Hematopoietic multipotent progenitor cell (in vitro differentiated cells): ENCODE measurements at places on chromosomes 5 and 9.

- DNase-seq, result peak; percentile 53
These were observed 16.8 kb upstream of the NSD1 start for GRCh38 chr5:177116631-177117373.

DNA sequence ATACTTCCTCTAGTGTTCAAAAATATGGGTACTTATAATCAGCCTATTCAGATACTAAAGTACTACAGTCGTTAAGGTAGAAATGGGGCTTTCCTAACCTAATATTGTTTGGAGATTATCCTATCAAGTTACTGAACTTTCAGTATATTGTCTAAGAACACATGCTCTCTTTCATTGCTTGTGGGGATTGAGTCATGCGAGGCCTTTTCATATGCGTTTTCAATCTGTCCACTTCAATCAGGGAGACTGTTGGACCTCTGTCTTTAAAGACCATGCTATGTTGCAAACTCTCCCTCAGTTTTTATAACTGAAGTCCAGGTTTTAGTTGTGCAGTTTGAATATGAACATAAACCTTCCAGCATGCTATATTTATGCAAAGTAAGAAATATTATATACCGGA is 15.0 kb downstream of the PRR16 start:
- no peak for DNase-seq

- DNase-seq, result no peak
These were observed 122.5 kb downstream of the RFX3 start for GRCh38 chr9:3403315-3403714.

- no peak for DNase-seq
These were observed 111.1 kb downstream of the PAM start for GRCh38 chr5:102866237-102866600.

DNA sequence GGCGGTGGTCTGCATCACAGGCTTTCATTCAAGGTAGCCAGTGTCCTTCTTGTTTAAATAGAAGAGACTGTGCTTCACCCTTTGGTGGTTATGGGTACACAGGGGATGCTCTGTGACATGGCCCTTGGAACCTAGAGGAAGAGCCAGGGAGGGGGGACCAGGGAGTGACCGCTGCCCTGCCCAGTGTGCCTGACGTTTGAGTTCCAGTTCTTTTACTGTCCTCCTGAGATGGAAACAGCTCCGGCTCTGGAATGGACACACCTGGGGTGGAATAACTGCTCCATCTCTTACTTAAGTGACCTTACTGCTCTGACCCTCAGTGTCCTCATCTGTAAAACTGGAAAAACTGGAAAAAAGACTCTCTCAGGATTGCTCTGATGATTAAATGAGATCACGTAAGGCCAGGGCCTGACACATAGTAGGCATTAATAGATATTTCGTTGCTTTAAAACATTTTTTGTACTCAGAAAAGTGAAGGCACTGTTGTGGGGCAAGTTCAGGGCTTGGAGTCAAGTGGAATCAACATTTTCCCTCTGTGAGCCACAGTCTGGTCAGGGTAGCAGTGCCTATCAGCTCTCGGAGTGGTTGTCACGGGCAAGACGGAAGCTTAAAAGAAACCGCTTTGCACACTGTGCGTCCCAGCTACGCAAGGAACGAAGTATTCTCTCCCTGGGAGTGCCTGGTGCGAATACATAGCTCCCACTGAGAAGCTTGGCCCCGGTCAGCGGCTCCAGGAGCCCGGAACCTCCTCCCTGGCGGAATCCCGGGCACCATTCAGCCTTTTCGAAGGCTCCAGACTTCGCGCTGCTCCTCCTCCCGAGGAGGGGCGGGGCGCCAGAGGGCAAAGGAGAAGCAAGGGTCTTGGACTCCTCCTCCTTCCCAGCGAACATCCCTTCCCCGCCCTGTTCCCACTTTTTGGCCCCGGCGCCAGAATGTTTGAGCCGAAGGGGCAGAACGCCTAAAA is 5.8 kb downstream of the POU4F3 start:
- no peak for DNase-seq

- DNase-seq, result no peak
These were observed 184.5 kb upstream of the PTGER4 start for GRCh38 chr5:40495237-40495635.

DNA sequence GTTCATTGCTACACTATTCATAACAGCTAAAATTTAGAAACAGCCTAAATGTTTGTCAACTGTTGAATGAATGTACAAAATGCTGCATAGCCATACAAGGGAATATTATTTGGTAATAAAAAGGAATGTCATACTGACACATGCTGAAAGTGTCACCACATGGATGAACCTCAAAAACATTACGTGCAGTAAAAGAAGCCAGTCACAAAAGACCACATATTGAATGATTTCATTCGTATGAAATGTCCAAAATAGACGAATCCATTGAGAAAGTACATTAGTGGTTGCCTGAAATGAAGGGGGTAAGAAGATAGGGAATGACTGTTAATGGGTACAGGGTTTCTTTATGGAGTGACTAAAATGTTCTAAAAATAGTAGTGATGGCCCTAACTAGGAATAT is 11.6 kb upstream of the ECM2 start:
- DNase-seq, result no peak

DNA sequence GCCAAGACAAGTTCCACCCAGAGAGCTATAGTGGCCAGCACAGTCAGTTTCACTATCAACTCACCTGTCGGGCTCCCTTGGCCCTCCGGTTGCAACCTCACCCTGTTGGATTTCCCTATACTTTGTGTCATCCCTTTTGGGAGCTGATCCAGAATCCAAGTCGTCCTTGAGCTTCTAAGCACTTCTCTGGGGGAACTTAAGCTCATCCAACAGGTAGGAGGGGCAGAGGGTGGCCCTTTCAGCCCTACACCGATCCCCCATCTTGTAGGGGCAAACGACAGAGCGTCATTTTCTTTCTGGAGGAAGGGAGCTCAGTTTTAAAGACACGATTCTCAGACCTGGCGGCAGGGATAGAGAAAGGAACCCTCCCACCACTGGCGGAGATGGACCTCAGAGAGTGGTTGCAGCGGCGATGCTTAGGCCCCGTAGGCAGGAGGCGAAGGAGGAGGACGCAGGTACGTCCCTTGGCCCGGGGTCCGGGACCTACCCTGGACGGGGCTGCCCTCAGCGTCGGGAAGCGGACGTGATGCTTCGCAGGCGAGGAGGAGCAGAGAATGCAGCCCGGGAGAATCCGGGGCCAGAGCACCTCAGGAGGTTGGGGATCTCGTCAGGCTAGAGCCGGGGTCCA is 519 bp downstream of the ZER1 start:
- peak; percentile 16 for DNase-seq

DNA sequence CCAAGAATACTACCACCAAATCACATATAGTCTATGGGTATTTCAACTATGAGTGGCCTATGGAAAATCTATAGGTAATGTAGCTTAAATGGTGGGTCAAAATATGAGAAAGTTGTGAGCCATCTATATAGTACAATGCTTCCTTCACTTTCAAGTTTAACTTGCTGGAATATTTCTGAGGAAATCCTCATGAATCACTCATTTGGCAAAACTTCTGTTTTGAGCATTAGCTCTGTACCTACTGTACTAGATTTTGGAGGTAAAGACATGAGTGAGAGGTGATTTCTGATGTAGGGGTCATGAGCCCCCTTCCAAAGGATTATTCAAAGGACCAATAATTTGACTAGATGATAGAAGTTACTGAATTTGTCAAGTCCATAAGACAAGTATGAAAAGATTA is 80.6 kb upstream of the DAB2 start:
- no peak for DNase-seq

DNA sequence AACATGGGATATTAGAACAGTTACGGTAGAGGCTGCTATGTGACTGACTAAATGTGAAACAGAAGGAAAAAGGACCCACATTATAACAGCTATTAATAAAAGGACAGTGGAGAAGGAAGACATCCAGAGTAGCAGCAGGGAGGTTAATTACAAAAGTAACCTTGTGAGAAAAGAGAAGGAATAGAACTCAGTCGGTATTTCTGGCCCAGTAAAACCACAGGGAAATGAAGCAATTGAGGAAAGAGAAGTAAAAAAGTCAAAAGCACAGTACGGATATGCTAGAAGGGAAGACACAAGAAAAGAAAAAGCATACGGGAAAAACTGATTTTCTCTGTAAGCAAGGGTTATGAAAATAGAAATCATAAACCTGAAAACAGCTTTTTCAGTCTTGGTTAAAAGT is 164.7 kb downstream of the RFX3 start:
- no peak for DNase-seq

GRCh38 chr9:110186254-110186653 is 21.7 kb downstream of the C9orf152 start:
- no peak for DNase-seq

GRCh38 chr5:34843497-34843896 is 4.5 kb downstream of the TTC23L start:
- DNase-seq, result no peak

GRCh38 chr5:180910735-180911134 is 11.8 kb downstream of the BTNL8 start:
- DNase-seq, result no peak

GRCh38 chr5:127085371-127085770 is 12.1 kb upstream of the C5orf63 start:
- no peak for DNase-seq

- DNase-seq, result no peak
These were observed 657.2 kb downstream of the TLE1 start for GRCh38 chr9:81032030-81032572.

DNA sequence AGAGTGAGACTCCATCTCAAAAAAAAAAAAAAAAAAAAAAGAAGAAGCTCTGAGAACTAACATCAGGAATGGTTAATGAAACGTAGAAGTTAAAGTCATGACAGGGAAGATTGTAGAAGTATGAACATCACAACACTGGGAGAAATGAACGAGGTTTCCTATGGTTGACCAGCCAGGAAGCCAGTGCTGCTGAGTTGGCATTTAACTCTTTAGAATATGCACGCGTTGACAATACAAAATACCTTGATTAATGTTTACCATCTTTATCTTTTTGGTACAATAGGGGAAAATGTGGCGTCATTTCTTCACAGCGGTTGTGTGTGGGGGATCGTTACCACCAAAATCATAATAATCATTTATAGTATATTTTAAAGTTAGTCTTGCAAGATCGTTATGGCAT is 32.0 kb downstream of the ABO start:
- peak; percentile 58 for DNase-seq

DNA sequence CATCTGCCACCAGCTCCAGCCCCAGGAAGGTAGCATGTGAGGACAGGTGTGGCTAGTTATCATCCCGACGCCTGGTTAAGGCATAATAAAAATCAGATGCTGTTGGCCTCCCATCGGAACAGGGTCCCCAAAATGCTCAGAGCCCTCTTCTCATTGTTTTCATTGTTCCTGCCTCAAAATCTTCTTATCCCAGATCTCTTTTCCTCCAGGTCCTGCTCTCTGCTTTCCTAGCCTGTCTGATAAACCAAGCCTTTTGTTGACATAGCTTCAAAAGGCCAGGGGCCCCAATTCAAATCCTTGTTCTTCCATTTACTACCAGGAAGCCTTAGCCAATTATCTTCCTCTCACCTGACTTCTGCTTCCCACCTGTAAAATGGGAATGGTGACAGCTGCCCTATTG is 130.1 kb upstream of the ADRA1B start:
- no peak for DNase-seq

DNA sequence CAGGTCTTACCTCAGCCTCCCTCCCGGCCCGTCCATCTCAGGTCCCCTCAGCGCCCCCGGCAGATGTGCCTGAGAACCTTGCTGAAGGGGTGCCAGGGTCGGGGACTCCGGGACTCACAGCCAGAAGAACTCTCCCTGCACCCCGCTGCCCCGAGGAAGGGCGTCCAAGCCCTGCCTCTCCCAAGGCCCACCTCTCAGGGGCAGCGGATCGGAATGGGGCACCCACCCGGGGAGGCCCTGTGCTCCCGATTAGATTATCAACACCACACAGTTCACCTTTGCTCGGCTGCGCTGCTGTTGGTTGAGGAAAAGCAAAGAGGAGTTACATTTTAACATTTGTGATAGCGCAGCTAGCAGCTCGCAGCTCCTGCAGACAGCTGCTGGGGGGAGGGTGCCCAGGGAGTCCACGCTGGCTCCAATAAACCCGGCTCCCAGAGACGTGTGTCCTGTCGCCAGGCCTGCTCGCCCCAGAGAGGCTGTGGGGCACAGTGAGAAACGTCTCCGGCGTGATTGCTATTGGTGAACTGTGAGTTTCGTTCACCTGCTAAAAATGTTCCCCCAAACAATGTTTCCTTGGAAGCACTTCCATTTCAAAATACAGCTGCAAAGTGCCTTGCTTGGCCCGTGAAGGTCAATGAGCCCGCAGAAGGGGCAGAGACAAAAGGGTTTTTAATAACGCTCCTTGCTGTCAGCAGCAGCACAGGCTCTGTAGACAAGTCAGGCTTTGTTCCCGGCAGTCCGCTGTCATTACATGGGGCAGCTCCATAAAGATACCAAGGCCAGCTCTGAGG is 18.6 kb upstream of the SLC6A19 start:
- no peak for DNase-seq

GRCh38 chr5:116442931-116443551 is 131.6 kb downstream of the SEMA6A start:
- DNase-seq, result no peak

DNA sequence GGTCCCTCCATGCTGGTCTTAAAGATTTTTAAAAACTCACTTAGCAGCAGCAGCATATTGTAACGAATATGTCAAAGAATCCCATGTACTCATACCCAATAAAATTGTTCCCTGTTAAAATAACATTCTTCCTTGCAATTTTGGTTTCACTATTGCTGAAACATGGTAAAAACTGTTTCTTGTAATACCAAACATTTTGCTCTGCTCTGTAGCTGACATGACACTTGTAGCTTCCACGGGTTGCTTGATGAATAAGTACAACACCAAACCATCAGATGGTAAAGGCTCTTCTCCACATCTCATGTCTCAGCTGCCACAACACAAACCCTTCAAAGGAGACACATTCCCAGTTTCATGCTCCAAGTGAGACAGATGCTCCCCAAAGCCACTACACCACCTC is 180.7 kb upstream of the PTGER4 start:
- DNase-seq, result no peak

GRCh38 chr9:135787776-135788575 is 86.0 kb downstream of the KCNT1 start:
- no peak for DNase-seq

DNA sequence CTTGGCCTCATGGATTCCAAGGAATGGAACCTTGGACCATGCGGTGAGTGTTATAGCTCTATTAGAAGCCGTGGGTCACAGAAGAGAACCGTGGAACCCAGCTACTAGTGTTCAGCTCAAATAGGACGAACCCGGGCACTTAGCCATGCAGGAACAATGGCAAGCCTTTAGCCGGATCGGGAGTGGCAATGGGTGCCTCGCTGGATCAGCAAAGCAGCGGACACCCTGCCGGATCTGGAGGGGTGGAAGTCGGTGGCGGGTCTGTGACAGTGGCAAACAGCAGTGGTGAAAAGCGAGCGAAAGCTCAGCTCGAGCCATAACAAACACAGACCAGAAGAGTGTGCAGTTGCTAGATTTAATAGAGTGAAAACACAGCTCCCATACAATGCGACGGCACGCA is 2.4 kb upstream of the CDO1 start:
- DNase-seq, result no peak

GRCh38 chr5:149633476-149634350 is 52.4 kb downstream of the ARHGEF37 start:
- DNase-seq, result no peak
